ENCODE measurements at places on chromosomes 1 and 21. TPM values are rescaled to one million over a fixed set of nuclear protein-coding genes. Genes with fewer than 3 reads are reported as not detected.

Gene ETNK2
- total RNA-seq = 8.9 TPM

GRCh38 chr1:204479387-204480136, 15.0 kb downstream of the PIK3C2B start:
- no peak for DNase-seq

GRCh38 chr1:53525595-53525994, 66.4 kb downstream of the DMRTB1 start:
- no peak for DNase-seq

DNA sequence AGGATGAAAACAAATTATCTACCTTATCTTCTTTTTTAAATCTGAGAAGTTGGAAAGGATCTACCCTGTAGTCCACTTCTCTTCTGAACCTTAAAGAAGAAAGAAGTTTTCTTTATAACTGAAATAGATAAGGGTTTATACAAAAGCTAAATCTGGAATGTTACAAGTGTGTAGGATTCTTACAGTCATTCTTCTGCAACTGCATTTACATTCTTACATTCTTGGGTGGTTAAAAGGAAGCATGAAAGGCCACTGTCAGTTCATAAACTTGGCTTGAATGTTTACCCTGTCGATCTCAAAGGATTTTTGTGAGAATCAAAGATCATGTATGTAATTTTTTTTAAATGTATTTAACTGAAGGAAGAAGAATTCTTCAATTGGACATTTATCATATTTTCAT, 142.1 kb upstream of the BRINP3 start:
- DNase-seq = no peak

DNA sequence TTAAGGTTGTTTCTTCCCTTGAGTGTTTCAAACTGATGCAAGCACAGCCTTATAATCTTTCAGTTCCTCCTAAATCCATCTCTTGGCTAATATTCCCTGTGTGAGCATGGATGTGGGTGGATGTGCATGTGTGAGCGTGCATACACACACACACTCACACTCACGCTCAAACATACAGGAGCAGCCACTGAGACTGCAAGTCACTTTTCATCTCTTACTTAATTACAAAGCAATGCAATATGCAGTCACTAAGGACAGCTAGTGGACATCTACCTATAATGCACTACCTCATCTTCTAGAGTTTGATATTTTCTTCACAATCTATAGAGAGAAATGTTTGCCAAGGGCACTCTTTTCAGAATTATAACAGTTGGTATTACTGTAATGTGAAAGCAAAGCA, 1.4 kb downstream of the ESRRG start:
- DNase-seq = no peak

DNA sequence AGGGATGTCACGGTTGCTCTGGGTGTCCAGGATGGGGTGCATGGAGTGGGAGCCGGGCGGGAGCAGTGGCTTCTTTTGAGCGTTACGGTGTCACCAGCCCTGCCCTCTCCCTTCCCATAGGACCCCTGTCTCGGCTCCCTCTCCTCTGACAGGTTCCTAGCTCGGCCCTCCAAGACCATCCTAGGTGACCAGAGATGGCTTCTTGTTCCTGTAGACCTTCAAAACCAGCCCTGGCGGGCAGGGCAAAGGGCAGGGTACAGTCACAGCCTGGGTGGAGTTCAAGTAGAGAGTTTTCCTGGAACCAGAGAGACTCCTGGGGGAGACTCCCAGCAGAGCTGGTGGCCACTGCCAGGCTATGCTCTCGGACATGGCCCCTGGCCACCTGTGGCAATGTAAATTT, 345.6 kb upstream of the AJAP1 start:
- DNase-seq = no peak

Gene WRAP73
- 24.8 TPM for total RNA-seq

Gene LRRC47
- 35.1 TPM for total RNA-seq

Gene ADARB1
- total RNA-seq = 37.0 TPM

Gene ALDH4A1
- total RNA-seq = 1.1 TPM

DNA sequence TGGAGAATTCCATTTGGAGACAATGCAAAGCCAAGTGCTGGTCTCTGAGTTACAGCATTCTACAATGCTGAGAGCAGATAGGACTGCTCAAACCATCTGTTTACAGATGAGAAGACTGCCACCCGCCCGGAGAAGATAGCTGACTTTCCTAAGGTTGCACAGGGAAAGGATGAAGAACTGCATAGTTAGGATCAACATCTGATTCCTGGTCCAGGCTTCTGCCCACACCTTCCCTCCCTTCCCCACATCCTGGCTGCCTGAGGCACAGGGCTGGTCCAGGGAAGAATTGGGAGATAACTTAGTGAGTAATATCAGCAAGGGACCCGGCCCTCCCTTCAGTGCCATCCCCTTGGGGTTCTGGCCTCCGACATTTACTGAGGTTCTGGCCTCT, 2.0 kb downstream of the SERINC2 start:
- no peak for DNase-seq

DNA sequence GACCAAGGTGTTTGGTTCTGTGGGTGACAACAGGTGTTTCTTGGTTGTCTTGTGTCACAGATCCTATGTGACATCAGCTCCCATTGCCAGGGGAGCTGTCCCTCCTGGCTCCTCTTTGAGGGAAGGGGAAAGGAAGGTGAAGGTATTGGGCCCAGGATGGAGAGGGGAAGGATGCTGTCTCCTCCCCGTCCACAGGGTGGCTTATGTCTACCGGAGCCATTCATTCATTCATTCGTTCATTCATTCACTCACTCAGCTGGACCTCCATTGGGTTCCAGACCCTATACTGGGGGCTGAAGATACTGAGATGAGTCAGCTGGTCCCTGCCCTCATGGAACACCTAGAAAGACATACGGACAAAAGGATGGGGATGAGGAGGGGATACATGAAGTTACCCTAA, 38.9 kb downstream of the EPHB2 start:
- no peak for DNase-seq

- no peak for DNase-seq
Measured at GRCh38 chr1:161952607-161953172, 71.0 kb downstream of the OLFML2B start.
